ENCODE measurements at places on chromosomes 5 and 9. TPM values are rescaled to one million over a fixed set of nuclear protein-coding genes. Genes with fewer than 3 reads are reported as not detected.

- H3K4me3 ChIP-seq = no peak overlapping the region
- no peak overlapping the region for H3K27ac ChIP-seq
- H3K36me3 ChIP-seq = no peaks in the 10 kb centered on the region
- no peaks in the 10 kb centered on the region for H3K4me1 ChIP-seq
These were observed 76.5 kb upstream of the GOLM1 start for GRCh38 chr9:86175743-86176456.

DNA sequence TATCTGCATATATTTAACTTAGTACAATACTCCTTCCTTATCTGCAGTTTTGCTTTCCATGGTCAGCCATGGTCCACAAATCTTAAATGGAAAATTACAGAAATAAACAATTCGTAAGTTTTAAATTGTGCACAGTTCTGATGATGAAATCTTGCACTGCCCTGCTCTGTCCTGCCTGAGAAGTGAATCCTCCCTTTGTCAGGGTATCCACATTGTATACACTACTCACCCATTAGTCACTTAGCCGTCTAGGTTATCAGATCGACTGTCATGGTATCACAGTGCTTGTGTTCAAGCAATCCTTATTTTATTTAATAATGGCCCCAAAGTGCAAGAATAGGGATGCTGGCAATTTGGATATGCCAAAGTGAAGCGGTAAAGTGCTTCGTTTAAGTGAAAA lies 8.3 kb upstream of the YTHDC2 start:
- H3K27me3 ChIP-seq = peaks cover 35% of the 10 kb centered on the region
- DNase-seq = no peak
- H3K27ac ChIP-seq = no peak overlapping the region
- no peaks in the 10 kb centered on the region for H3K4me1 ChIP-seq

GRCh38 chr9:20125727-20126126 lies 336.9 kb upstream of the SLC24A2 start:
- no peaks in the 10 kb centered on the region for H3K4me1 ChIP-seq
- H3K4me3 ChIP-seq = no peak overlapping the region
- H3K27me3 ChIP-seq = no peaks in the 10 kb centered on the region

DNA sequence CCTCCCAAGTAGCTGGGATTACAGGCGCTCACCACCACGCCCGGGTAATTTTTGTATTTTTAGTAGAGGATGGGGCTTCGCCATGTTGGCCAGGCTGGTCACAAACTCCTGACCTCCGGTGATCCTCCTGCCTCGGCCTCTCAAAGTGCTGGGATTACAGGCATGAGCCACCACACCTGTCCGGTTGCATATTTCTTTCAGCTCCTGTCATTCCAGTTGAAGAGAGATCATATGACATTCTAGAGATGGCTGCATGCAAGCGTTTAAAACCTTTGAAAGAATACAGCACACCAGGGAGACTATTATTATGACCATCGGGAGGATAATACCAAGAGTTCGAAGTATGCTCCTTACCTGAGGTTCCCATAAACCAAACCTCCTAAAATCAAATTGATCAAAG lies 9.6 kb upstream of the NIM1K start:
- H3K27ac ChIP-seq = no peak overlapping the region
- no peaks in the 10 kb centered on the region for H3K27me3 ChIP-seq
- H3K4me3 ChIP-seq = no peak overlapping the region
- H3K36me3 ChIP-seq = peaks cover 4% of the 10 kb centered on the region
- DNase-seq = no peak

Gene SPATA31A3
- total RNA-seq = not detected

Gene ADAMTS2
- total RNA-seq = 1.6 TPM
